ENCODE measurements at places on chromosomes 16 and 17.

GRCh38 chr17:80870401-80870800 is 121.2 kb upstream of the CHMP6 start:
- DNase-seq = no peak

DNA sequence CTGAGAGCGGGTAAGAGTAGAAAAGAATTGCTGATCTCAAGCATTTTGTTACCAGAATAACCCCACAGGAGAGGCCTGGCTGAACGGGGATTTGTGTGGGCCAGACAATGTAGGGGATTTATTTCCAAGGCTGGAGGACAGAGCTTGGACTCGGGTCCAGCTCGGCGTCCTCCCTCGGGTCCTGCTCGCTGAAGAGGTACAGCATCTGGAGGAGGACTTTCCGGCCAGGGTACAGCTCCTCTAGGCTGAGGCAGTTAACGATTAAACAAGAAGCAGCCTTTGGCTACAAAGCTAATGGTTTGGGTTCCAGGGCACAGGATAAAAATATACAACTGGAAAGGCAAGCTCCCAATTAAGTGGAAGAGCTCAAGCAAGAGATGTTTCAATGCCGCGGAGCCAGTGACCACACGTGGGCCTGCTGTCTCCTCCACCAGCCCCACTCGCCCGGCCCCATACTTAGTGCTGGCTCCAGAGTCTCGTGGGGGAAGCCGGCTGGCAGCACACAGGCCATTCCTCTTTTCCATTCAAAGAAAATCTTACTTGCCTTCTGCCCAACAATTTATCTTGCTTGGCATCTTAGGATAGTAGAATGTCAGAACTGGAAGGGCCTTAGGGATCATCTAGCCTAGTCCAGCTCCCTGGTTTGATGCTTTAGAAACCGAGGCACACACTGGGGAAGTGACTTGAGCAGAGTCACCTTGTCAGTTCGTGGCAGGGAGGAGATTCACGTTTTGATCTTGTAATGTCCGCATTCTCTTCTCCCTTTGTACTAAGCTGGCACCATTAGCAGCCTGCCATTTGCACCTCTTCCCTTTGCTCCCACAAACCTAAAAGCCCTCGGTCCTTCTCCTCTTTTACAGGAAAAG is 85.9 kb upstream of the TBX2 start:
- no peak for DNase-seq

GRCh38 chr16:73775841-73776388 is 520.7 kb upstream of the PSMD7 start:
- no peak for DNase-seq

GRCh38 chr17:43779145-43780125 is 658 bp upstream of the DUSP3 start:
- no peak for DNase-seq

DNA sequence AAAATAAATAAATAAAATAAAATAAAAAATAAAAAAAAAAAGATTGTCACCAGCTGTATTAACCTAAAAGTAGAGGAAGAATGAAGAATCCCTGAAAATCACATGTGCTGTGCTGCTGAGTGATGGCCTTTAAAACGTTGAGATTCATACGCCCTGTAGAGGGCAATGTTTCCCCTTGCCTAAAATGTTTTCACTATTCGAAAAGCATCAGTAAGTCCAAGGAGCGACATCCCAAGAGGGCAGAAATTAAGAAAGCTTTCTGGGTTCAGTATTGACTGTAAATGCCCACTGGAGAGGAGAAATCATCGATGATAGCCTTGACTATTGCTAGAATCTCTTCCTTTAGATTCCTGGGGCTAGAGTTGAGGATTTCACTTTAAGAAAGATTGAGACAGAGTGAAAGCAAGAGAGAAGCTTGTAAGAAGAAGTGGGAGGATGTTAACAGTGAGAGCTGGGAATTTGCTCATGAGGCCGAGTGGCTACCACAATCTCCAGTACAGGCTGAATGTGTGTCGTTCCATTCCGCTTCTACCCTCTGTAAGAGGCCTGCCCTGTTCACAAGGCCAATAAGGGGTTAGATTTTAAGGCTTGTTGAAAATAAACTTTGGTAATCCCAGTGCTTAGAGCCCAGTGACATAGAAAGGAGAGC is 170.8 kb upstream of the FAM20A start:
- DNase-seq = no peak

- DNase-seq = no peak
These were observed 1.5 kb upstream of the ZNF764 start for GRCh38 chr16:30559690-30560089.

- DNase-seq = no peak
These were observed 31.4 kb downstream of the CACNG4 start for GRCh38 chr17:66995944-66996343.

- DNase-seq = no peak
These were observed 94.1 kb downstream of the PLCG2 start for GRCh38 chr16:81873206-81873605.

DNA sequence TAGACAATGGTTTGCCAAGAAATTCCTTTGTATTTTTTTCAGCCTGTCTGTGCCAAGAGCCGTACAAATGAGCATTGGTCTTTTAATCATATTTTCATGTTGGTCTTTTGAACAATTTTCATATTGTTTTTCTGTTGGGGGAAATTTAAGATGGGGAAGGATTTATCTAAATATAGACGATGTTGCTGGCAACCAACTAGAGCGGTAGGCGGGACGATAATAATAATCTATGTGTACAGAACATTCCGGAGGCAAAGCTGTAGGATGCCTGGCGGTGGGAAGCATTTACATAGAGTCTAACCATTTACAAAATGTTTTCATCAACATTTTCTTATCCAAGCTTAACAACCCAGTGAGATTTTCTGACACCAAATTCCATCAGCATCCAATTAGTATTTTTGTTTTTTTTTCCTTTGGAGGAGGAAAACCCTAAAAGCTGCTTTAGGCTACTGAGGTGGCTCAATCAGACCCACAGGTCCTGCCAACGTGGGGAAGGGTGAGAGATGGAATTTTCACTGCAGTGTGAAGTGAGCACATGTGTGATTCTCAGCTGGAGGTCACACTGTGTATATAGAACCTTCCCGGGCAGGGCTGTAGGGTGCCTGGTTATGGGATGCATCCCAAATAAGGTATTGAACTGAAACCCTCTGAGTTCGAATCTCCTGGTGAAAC is 11.7 kb upstream of the SEC14L1 start:
- no peak for DNase-seq

- DNase-seq = no peak
These were observed 188.0 kb upstream of the TNRC6C start for GRCh38 chr17:77770331-77771105.

DNA sequence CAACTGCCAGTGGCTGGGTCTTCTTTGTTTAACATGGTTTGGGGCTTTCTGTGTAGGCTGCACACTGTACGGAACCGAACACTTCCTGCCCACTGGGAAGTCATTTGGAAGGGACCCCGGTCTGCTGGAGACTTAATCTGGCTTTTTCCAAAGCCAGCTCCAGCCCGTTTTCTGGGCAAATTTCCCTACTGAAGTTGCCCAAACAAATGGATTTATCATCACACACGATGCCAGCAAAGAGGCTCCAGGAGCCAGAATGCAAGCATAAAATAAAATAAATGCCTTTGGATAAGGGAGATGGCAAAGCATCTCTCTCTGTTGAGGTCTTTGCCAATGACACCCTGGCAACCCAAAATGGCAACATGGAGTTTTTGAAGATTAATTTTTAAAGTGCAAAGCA is 259.9 kb upstream of the IRX3 start:
- no peak for DNase-seq

- DNase-seq = no peak
These were observed 51.5 kb downstream of the MPRIP start for GRCh38 chr17:17093764-17094163.

DNA sequence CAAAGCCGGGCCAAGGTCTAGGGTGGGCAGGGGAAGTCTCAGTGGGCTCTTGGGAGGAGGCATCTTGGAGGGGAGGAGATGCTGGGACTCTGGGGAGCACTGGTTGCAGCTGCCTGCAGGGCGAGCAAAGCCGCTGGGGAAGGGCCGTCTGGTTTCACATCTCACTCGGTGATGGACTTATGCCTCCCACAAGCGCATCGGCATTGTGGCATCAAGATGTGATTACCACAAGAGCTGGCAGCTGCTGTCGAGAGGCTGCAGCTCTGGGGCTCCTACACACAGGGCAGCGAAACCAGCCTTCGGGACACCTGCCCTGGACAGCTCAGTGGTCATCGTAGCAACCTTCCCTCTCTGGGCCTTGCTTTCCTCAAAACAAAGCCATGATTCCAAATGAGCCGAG is 3.1 kb upstream of the KCNJ12 start:
- DNase-seq = no peak

DNA sequence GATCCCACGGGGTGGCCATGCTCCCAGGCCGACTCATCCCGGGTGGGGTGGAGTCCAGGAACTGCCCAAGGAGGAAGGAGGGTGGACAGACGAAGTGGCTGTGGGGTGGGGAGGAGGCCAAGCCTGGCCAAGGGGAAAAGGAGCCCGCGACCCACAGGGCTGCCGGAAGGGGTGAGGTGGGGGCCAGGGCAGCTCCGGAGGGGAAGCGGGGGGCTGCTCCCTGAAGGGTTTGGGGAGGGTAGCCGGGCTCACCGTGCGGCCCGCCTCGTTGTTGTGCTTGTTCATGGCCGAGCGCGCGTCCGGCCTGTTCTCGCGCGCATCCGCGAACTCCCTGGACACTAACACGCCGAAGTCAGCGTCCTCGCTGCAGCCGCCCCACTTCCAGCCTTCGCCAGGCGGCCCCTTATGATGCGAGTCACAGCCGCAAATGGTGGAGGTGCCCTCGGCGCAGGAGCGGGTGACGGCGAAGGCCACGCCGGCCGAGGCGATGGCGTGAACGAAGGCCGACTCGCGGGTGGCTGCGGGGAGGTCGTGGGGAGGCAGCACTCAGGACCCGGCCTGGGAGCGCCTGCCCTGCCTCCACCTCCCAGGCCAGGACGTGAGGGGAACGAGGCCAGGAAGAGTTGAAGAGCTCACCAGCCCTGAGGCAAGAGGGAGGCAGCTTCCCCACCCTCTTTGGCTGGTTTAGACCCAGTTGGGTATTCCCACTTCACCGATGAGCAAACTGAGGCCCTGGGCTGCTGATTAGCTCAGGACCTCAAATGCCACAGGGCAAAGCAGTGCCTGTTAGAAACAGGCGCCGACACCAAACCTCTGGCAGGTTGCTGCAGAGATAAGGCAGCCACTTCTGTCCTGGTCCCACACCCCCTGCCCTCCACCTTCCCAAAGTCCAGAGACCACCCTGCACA is 48.7 kb downstream of the WNT3 start:
- peak; percentile 56 for DNase-seq

DNA sequence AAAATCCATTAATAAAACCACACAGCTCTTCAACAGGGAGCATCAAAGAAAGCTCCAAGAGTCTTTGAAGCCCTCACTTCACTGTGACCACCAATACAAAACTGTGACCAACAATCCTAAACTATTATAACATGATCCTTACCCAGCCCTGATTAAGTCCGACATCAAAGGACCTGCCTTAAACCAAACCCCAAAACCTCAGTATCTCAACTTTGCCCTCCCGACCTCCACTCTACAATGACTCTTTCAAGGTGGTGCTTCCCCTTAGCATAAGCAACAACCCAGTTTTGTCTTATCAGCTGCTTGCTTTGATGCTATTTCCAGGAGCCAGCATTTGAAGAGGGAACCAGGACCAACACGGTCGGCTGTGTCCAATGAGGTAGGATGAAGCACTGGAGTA is 8.5 kb upstream of the PRSS22 start:
- no peak for DNase-seq

DNA sequence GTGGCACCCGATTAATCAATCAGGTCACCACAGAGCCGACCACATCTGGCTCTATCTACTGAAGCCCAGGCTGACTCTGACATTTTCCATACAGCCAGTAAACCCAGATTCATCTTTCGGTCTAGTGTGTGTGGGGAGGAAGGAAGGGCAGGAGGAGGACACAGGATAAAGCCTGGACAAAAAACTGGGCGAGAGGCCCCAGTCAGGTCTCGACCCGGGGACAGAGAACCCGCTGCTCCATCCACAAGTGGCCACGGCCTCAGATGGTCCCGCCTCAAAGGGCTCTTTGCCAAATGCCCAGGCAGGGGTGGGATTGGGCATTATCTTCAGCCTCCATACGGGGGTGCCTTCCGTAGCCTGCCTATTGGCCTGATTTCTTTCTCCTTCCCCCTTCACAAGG is 7.8 kb downstream of the ABR start:
- no peak for DNase-seq

DNA sequence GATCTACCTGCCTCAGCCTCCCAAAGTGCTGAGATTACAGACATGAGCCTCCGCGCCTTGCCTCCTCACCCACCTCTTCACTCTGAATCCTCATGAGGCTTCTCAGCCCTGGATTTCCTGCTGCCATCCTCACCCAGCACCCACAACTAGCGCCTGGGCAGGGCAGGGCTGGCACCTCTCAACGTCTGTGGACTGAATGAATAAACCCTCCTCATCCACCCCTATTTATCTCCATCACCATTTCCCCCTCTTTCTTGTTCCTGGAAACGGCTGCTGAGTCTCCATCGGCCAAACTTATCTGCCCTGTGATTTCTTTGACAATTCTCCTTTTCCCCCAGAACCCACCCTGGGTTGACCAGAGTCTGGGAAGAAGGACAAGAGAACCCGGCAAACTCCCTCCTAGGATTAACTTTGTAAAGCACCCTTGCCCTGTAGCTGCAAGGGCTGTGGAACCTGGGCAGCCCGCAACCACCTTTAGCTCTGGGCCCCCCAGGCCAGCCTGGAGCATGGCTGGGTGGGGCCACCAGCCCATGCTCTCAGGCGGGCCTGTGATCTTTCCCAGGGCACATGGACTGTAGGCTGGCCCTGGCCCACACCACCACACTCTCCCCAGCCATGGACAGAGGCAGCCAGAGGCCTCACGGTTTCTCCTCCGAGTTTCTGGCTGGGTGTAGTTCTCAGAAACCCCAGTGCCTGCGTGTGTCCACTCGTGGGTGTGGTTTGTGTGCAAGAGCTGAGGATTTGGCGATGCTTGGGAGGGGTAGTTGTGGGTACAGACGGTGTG is 2.4 kb downstream of the SPN start:
- peak; percentile 71 for DNase-seq

DNA sequence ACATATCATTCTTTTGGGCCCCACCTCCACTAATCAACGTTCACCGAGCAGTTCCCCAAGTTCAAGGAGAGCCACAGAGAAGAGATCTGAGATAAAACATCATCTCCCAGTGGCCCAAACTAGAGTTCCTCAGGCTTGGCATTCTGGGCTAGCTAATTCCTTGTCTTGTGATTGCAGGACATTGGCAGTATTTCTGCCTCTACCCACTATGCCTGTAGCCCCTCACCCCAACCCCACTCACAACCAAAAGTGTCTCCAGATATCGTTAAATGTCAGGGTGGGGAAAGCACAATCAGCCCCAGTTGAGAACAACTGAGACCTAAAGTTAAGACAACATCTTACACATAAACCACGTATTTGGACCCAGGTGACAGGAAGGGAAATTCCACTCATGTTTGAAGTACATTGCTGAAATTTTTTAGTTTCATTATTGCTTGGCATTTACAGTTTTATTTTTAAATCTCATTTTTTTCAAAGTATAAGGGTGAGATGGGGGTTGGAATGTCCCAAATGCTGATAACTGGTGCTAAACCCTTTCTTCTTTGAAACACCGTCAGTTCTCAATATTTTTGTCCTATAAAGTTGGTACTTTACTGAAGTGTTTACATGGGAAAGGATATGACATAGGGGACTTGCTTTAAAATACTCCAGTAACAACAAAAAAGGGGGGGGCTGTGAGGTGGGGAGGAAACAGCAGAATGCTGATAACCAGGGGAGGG is 13.6 kb downstream of the ZC3H7A start:
- peak; percentile 73 for DNase-seq
